Liver (tissue), 10 donors: ENCODE measurements at places on chromosomes 4 and X. TPM values are rescaled to one million over a fixed set of nuclear protein-coding genes. Genes with fewer than 3 reads are reported as not detected.

CPLX1 gene
- 0.14 TPM for total RNA-seq

DNA sequence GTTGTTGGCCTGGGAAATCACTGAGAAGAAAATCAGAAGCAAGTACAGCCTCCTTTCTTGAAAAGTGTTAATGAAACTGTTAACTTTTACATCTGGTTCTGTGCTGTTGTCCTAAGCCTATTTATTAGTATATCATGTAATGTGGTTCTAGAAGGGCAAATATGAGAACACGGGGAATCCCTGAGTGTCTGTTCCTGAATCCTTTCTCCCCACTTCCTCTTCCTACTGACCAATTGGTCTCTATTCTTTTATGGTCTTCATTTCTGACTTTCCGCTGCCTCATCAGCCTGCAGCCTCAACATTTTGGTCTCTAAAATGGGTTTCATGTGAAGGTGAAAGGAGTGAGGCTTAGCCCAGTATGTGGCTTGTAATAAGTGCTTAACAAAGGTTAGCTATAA is 159.9 kb upstream of the MAMLD1 start:
- H3K4me3 ChIP-seq: no peak overlapping the region
- no peaks in the 10 kb centered on the region for H3K36me3 ChIP-seq
- DNase-seq: no peak
- no peak overlapping the region for H3K27ac ChIP-seq

DNA sequence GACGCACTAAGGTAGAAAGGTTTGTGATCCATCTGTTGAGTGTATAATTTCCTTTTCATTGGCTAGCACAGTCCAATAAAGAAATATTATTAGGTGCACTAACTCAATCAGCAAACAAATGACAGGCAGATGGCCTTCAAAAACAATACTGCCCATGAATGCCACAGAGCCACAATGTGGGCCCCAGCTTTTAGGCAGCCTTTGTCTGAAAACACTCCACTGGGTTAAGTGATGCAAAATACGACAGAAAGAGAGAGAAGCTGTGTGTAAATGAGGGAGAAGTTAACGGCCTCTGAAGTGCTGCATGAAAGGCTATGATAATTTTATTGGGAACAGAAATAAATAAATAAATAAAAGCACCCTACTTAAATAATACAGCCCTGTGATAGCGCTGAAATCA is 274.6 kb downstream of the NKX6-1 start:
- no peaks in the 10 kb centered on the region for H3K4me1 ChIP-seq
- DNase-seq: no peak

DNA sequence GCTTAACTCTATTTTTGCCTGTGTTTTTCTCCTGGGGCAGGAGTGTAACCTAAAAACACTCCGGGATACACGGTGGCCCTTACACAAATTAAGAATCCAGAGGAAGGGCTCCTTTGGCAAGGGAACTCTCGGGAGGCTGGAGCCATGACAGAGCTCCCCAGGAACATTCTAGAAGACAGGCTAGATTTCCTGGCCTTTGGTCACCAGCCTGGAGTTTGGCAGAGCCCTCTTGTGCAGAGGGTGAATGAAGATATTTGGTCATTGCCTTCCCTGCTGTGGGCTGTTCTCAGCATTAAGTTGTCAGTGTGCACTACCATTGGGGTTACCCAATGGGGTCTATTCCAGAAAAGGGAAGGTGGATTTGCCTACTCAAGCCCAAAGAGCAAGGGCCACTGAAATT is 53.8 kb upstream of the LNX1 start:
- no peaks in the 10 kb centered on the region for H3K27me3 ChIP-seq
- no peaks in the 10 kb centered on the region for H3K36me3 ChIP-seq
- no peak overlapping the region for H3K4me3 ChIP-seq
- H3K27ac ChIP-seq: peak overlapping the region; percentile 44
- no peak for DNase-seq
- H3K4me1 ChIP-seq: peaks cover 2% of the 10 kb centered on the region

GRCh38 chrX:35622601-35623000 is 175.5 kb upstream of the MAGEB16 start:
- H3K4me1 ChIP-seq: no peaks in the 10 kb centered on the region
- no peaks in the 10 kb centered on the region for H3K27me3 ChIP-seq
- no peak overlapping the region for H3K27ac ChIP-seq
- H3K36me3 ChIP-seq: no peaks in the 10 kb centered on the region
- no peak overlapping the region for H3K4me3 ChIP-seq

- no peaks in the 10 kb centered on the region for H3K27me3 ChIP-seq
- H3K27ac ChIP-seq: no peak overlapping the region
- H3K36me3 ChIP-seq: no peaks in the 10 kb centered on the region
- no peaks in the 10 kb centered on the region for H3K4me1 ChIP-seq
- DNase-seq: no peak
- no peak overlapping the region for H3K4me3 ChIP-seq
These were observed 58.9 kb downstream of the PPM1K start for GRCh38 chr4:88225232-88226105.

- DNase-seq: no peak
- H3K27ac ChIP-seq: no peak overlapping the region
- no peaks in the 10 kb centered on the region for H3K4me1 ChIP-seq
- H3K4me3 ChIP-seq: no peak overlapping the region
- no peaks in the 10 kb centered on the region for H3K36me3 ChIP-seq
- no peaks in the 10 kb centered on the region for H3K27me3 ChIP-seq
These were observed 335.0 kb downstream of the BMPR1B start for GRCh38 chr4:95092766-95093165.

PRKG2 gene
- total RNA-seq: 0.14 TPM

FAM3A gene
- total RNA-seq: 33.5 TPM

GRCh38 chrX:8278557-8278956 is 107.5 kb upstream of the VCX2 start:
- DNase-seq: no peak
- no peak overlapping the region for H3K27ac ChIP-seq
- no peaks in the 10 kb centered on the region for H3K36me3 ChIP-seq
- no peaks in the 10 kb centered on the region for H3K27me3 ChIP-seq
- no peak overlapping the region for H3K4me3 ChIP-seq
- H3K4me1 ChIP-seq: no peaks in the 10 kb centered on the region

DNA sequence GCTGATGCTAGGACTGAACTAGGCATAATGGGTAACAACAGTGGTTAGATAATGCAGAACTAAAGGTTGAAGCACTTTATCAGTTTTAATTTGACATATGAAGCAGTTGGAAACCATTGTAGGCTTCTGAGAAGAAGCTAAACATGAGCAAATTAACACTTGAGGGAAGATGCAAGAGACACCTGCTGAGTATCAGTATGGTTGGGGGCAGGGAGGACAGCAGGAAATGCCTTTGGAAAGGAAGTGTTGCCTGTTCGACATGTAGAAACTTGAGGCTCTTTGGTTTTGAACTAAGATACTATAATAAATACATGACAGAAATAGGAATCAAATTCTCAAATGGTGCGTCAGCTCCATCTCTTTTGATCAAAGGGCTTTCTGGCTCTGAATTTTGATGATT is 115.6 kb downstream of the FHIP1A start:
- H3K36me3 ChIP-seq: no peaks in the 10 kb centered on the region
- DNase-seq: no peak
- no peaks in the 10 kb centered on the region for H3K4me1 ChIP-seq
- H3K27ac ChIP-seq: no peak overlapping the region

DNA sequence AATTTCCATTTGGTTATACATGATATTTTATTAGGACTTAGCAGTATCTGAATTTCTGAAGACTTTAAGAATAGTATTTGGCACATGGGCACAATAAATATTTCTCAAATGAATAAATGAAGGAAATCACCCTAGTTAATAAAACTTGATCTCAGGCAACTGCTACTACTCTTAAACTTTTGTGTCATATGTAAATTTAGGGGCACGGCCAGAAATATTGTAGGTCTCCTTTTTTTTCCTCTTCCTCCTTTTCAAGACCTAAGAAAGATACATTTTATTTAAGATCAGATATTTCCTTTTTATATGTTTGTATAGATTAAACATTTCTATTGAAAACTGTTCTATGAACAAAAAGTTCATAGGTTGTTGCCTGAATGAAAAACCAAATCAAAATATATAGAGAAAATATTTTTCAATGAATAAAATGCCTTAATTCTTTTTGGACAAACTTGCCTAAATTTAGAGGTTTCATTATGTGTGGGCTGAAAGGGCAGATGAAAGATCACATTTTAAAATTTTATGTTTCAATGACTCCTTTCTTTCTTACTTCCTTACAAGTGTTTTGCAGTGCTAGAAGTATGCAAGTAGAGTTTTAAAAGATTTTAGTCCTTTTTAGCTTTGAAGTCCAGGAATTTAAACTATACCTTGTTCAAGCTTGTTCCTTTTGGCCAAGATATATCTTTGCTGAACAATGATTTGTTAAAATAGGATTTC is 26.3 kb downstream of the CNKSR2 start:
- no peak overlapping the region for H3K27ac ChIP-seq
- H3K4me3 ChIP-seq: no peak overlapping the region
- no peaks in the 10 kb centered on the region for H3K36me3 ChIP-seq

- no peak for DNase-seq
- no peak overlapping the region for H3K27ac ChIP-seq
- H3K27me3 ChIP-seq: no peaks in the 10 kb centered on the region
- no peaks in the 10 kb centered on the region for H3K36me3 ChIP-seq
- H3K4me1 ChIP-seq: no peaks in the 10 kb centered on the region
- H3K4me3 ChIP-seq: no peak overlapping the region
These were observed 1.2 kb upstream of the GATA1 start for GRCh38 chrX:48785186-48785539.

DNA sequence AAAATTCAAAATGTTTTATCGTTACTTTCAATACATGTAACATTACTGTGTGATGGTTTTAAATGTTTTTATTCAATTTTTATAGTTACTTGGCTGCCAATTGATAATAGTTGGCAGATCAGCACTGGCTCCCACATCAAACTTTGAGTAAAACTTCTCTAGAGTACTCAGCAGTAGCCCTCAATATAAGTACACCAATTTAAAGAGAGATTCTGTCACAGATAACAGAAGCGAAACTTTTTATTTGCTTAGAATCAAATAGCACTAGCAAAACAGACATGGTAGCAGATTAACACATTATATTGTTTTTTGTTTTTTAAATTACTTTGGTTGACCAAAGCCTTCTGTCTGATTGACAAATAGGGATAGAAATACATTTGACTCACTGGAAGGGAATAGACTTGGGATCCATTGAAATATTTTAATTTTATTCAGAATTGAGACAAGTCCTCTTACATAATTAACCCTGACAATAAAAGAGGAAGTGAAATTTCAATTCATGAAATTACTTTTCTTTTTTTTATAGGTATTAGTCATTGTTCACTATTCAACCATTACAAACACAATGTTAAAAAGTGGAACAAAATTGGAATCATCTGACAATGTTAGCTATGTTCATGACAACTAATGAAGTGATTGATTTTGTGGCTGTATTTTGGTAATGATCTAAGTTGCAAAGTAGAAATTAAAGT is 554.9 kb downstream of the KLHL4 start:
- no peaks in the 10 kb centered on the region for H3K36me3 ChIP-seq
- DNase-seq: no peak
- H3K4me3 ChIP-seq: no peak overlapping the region
- no peaks in the 10 kb centered on the region for H3K27me3 ChIP-seq

GRCh38 chr4:37438564-37439279 is 194.2 kb downstream of the NWD2 start:
- no peak overlapping the region for H3K4me3 ChIP-seq
- H3K36me3 ChIP-seq: no peaks in the 10 kb centered on the region
- no peak overlapping the region for H3K27ac ChIP-seq
- H3K4me1 ChIP-seq: peaks cover 8% of the 10 kb centered on the region

INTS12 gene
- total RNA-seq: 9.4 TPM

TRIM2 gene
- 13.4 TPM for total RNA-seq

GRCh38 chr4:15375667-15376066 is 52.2 kb upstream of the C1QTNF7 start:
- no peaks in the 10 kb centered on the region for H3K27me3 ChIP-seq
- no peaks in the 10 kb centered on the region for H3K4me1 ChIP-seq
- no peak for DNase-seq
- H3K36me3 ChIP-seq: no peaks in the 10 kb centered on the region

SPANXA2 gene
- total RNA-seq: not detected

- no peak overlapping the region for H3K27ac ChIP-seq
- no peak overlapping the region for H3K4me3 ChIP-seq
- H3K4me1 ChIP-seq: no peaks in the 10 kb centered on the region
- no peak for DNase-seq
- no peaks in the 10 kb centered on the region for H3K27me3 ChIP-seq
These were observed 88.6 kb downstream of the CENPC start for GRCh38 chr4:67456577-67457196.

IL3RA gene
- 0.33 TPM for total RNA-seq

NHS gene
- 0.14 TPM for total RNA-seq

GRCh38 chr4:97013711-97014110 is 1129.6 kb downstream of the STPG2 start:
- no peaks in the 10 kb centered on the region for H3K27me3 ChIP-seq
- H3K4me1 ChIP-seq: no peaks in the 10 kb centered on the region
- H3K36me3 ChIP-seq: no peaks in the 10 kb centered on the region
- no peak overlapping the region for H3K27ac ChIP-seq
- DNase-seq: no peak

DNA sequence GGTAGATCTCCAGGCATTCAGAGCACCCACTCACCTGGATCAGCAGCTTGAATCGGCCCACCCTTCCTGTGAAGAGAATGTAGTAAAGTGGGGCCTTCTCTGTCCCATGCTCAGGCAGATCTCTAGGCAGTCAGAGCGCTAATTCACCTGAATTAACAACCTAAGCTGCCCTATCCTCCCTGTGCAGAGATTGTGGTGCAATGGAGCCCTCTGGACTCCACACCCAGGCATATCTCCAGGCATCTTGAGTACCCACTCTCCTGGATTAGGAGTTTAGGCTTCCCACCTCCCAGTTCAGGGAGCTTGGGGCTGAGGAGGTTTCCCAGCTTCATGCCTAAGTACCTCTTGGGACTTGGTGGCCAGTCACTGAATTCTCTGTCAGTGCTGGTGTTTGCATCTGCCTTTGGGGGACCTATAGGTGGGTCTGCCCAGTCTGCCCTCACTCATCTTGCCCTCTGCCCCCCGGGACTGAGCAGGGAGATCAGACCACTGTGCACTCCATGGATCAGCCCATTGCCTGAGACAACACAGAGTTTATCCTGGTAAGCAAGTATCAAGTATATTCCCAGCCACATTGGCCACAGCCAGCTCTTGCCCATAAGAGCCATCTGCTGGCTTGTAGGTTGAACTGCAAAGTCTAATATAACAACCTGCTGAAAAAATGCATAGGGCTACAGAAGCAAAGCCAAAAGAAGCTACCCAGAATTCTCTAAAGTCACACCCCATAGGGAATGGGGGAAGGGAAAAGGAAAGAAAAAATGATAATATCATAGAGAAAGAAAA is 372.9 kb downstream of the KLHL13 start:
- H3K4me1 ChIP-seq: no peaks in the 10 kb centered on the region
- no peak overlapping the region for H3K27ac ChIP-seq
- no peak overlapping the region for H3K4me3 ChIP-seq
- no peaks in the 10 kb centered on the region for H3K27me3 ChIP-seq
- no peaks in the 10 kb centered on the region for H3K36me3 ChIP-seq

GPM6B gene
- total RNA-seq: 0.84 TPM
